ENCODE measurements at places on chromosomes 11 and 22. TPM values are rescaled to one million over a fixed set of nuclear protein-coding genes. Genes with fewer than 3 reads are reported as not detected.

DNA sequence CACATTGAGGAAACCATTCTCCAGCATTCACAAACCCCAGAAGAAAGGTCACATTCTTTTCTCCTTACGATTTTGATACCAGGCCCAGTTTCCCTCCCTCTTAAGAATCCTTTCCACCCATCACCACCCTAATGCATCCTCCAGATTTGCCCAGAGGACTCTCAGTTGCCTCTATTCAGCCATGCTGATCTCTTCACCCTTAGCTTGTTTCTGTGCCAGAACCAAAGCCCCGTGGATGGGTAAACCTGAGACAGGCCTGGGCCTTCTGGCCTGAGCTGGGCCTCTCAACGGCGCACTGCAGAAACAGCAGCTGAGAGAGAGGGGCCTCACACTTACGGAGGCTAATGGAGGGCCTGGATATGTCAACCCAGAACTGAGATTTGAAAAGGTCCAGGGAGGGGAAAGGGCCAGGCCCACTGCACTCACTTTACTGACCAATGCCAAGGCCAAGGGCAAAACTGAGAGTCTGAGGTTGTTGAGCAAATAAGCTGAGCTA, 32.2 kb upstream of the OAF start:
- DNase-seq, result no peak

DNA sequence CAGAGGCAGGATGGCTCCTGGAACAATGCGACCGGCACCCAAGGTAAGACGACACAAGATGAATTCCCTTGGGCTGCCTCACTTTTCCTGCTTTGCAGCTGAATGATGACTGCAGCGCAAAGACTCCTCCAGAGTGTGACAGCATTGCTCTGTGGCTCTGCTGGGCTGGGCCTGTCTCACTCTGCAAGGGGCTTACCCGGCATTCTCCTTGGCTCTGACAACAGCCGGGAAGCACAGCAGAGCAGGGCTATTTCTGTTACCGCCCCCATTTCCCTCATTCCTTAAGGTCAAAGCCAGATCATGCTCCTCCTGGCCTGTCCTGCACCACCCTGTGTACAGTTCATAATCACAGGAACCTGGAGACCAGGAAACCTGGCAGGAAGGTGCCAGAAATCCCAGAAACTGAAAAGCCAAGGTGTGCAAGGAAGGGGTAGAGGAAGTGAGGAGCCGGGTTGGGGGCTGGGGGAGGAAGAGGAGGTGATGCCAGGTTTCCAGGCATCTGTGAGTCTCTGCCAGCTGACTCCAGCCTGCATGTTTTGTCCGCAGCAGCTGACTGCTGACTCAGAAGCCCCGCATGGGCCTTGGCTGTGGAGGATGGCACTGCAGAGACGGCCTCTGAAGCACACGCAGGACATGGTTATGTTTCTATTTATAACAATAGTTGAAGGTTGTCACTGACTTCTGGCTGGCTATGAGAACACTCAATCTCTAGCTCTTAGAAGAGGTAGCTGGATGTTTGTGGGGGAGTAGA, 113.6 kb downstream of the MICAL3 start:
- DNase-seq, result peak; percentile 39

- no peak for DNase-seq
Observed at GRCh38 chr11:113387605-113388211, at the start of gene ANKK1. Gene ANKK1, plus strand, starts transcription at chr11:113387779. Its CDS starts 106 bp downstream, at chr11:113387885.

GRCh38 chr11:3747704-3748103, 49.6 kb downstream of the NUP98 start:
- no peak for DNase-seq

GRCh38 chr22:28956506-28956905, 73.1 kb downstream of the ZNRF3 start:
- no peak for DNase-seq

GRCh38 chr22:20065896-20066616, 14.0 kb upstream of the DGCR8 start:
- no peak for DNase-seq

DNA sequence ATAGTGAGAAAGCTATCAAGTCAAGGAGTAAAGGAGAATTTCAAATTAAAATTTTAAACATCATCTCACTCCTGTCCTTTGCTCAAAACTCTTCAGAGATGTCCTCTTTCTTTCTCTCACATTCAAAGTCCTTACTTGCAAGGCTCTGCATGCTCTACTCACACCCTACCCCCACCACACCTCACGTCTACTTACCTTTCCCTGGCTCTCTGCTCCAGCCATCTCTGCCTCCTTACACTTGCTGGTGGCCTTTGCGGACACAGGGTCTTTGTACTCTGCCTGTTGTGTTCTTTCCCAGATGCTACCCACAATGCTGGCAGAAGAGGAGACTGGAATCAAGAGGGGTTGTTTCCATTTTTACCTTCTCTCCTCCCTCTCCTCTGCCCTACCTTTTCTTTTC, 405.2 kb downstream of the INSC start:
- DNase-seq, result no peak

GRCh38 chr11:104164028-104164520, at the start of gene PDGFD:
Gene PDGFD, minus strand, starts transcription at chr11:104164147.
- peak; percentile 2 for DNase-seq

- no peak for DNase-seq
Observed at GRCh38 chr11:77522215-77522614, 48.3 kb upstream of the PAK1 start.

The SLC43A3 gene
- 76.0 TPM for total RNA-seq

The C22orf42 gene
- not detected for total RNA-seq

GRCh38 chr11:118820412-118821357, 29.7 kb upstream of the DDX6 start:
- DNase-seq, result peak; percentile 85

GRCh38 chr11:128155590-128155989, 431.8 kb downstream of the ETS1 start:
- DNase-seq, result no peak
